ENCODE measurements at places on chromosomes 5 and 9.

- DNase-seq, result no peak
Observed at GRCh38 chr5:110441035-110441434, 285.4 kb downstream of the TMEM232 start.

GRCh38 chr9:137150617-137151457 lies 11.9 kb downstream of the GRIN1 start:
- no peak for DNase-seq

- DNase-seq, result no peak
Observed at GRCh38 chr9:110650261-110650660, 18.3 kb upstream of the MUSK start.

DNA sequence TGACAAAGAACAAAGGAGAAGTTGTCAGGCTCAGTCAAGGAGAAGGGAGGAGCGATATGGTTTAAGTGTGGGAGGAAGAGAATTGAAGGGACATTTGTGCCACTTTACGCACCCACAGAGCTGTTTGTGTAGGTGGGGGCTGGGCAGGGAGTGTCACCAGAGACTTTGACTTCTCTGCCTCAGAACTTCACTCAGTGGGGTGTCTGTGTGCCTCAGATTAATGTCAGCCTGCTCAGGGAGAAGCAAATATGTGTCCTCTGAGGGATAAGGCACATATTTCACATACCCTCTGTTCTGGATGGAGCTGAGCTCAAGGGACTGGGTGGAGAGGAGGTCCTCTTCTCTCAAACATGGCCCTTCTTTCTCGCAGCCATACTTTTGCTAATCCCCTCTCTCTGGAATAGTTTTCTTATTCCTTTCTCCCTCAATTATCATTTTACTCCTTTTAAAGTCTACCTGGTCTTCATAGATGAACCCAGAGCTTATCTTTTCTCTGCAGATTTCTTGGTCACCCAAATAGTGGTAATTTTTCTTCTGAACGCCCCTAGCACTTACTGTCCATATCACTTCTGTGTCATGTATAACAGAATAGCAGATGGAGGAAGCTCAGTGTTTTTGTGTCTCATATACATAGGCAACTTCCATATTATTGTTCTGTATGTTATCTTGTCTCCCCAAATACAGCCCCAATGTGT lies 77.0 kb downstream of the IQGAP2 start:
- no peak for DNase-seq

DNA sequence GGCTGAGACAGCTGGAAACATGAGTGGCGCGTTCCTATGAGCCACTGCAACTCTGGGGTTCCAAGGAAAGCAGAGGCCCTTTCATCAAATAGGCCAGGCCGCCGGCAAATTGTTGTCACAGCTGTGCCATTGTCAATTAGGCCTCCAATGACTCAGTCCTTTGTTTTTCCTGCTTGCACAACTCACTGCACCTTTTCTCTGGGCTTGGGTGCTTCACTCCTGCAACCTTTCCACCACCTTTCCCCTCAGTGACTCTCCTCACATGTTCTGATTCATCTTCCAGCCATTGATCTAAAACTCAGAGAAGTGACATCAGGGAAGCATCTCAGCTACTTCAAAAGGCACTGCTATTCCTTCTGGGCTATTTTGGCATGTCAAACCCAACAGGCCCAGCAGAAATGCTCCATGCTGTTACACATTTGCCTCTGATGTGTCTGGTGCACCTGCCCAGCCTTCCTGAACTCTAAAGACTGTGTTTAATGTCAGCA lies 653.7 kb downstream of the NR2F1-AS1 start:
- no peak for DNase-seq

GRCh38 chr5:116571568-116572349 lies 2.9 kb downstream of the SEMA6A start:
- no peak for DNase-seq

- DNase-seq, result no peak
Observed at GRCh38 chr5:160547872-160548271, 126.2 kb downstream of the PTTG1 start.

DNA sequence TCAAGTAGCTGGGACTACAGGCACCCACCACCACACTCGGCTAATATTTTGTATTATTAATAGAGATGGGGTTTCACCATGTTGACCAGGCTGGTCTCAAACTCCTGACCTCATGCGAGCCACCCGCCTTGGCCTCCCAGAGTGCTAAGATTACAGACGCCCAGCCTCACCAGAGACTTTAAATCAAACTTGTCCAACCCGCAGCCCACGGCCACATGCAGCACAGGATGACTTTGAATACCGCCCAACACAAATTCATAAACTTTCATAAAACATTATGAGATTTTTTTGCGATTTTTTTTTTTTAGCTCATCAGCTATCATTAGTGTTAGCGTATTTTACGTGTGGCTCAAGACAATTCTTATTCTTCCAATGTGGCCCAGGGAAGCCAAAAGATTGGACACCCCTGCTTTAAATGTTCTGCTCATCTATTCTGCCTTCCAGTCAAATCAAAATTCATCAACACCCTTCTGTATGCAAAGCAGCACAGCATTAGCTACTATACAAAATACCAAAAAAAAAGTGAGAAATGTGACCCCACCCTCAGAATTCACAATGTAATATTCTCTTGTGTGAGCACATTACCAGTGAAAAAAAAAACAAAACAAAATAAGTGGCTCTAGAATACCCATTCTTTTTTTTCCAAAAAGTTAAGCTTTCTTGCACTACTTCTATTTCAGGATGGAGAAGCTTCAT lies 42.7 kb upstream of the CDC42SE2 start:
- DNase-seq, result no peak

DNA sequence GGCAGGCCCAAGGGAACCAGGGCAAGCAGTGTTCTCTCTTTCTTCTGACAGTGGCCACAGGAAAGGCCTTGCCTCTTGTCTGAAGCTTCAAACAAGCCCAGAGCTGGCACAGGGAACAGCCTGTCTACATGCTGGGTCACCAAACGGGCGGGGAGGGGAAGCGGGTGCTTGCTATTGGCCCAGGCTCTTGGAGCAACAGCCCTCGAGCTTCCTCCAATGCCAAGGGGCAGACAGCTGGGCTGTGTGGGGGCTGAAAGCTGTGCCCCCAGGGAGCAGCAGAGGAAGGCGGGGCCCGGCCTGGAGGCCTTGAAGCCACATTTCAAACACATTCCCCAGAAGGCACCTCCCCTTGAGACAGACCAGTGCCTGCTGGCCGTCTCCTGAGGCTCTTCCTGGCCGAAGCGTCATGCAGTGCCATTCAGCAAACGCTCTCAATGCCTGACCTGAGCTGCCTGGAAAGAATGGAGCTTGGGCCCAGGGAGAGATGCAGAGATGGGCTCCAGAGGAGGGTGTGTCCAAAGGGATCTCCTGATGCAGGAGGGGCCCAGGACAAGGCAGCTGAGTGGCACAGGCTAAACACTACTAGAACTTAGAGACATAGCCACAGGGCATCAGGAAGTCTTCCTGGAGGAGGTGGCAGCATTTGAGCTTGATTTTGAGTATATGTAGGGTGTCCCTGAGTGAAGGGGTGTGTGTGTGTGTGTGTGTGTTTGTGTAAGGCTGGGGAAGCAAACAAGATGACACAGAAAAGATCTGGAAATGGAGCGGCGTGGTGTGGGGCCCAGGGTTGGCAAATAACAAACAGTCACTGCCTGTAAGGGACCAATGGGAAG lies 2.5 kb downstream of the FIBCD1 start:
- DNase-seq, result no peak

GRCh38 chr9:134071149-134071548 lies 3.3 kb upstream of the BRD3 start:
- no peak for DNase-seq

- no peak for DNase-seq
Observed at GRCh38 chr5:150140830-150141229, 14.8 kb downstream of the PDGFRB start.

GRCh38 chr9:93266521-93267001 lies 82.6 kb downstream of the WNK2 start:
- no peak for DNase-seq

DNA sequence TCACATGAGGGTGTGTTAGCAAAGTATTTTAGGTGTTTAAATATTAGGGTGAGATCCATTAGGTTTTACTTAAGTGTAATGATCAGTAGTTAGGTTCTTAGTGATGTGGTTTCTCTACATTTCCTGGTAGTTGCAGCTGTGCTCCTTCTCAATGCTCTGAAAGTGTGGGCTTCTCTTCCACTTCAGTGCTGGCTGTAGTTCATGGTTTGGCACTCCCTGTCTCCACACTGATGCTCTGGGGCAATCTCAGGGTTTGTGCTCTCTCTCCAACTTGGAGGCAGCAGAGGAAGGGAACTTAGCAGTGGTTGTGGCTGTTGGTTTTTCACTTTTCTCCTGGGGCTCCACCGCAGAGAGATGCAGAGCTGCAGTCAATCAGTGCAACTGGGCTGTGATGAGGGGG lies 507.5 kb downstream of the TMEM232 start:
- DNase-seq, result no peak

DNA sequence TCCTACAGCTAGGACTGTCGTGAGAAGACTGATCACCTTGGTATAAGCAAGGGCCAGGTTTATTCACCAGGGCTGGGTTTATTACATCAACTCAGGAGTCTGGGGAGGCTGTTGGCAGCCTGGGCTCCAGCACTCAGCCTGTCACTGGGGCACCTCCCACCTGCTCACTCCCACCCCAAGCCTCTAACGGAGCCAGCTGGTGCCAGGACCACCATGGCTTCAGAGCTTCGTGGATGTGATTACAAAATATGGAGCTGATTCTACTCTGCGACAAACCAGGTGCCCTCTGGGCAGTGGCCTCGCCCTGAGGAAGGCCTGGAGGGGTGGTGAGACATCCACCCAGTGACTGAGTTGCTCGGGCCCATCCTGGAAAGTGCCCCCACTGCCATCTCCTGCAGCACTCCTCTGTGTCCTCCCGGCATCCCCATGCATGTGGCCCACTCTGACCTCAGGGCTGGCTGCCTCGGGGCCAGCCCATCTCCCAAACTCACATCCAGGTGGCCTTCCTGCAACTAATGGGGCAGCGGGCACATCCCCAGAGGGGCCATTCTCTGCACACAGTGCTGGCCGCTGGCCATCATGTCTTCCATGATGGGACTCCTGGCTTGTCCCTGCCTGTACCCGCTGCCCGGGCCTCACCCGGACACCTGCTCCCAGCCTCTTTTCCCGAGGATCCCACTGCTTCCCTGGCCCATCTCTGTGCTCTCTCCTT lies 49.6 kb downstream of the SECISBP2 start:
- no peak for DNase-seq

DNA sequence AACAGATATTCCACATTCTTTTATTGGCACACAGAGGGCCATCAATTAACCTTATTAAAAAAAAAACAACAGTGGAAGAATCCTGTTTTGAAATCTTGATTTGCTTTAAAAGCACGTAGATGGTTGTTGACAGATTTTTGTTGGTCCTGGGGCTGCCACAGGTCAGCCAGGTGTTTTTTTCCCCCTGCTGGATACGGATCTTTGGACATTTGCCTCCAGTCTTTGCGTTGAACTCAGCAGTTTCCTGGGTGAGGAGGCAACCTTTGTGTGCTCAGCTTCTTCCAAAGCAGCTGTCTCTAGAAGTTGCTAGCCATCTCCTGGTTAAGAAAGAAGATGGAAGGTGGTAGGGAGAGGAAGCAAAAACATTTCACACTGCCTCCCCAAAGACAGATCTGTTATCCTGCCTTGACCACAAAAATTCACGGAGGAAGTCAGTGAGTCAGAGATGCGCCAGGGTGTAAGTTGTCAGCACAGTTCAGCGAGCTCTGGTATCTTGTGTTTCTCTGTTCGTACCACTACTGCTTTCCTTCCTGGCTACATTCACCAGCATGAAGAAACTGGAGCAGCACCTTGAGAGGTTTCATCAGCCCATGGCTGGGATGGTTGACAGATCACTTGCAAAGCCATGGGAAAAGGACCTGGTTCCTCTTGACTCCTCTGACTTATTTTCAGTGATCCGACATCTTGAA lies 207.3 kb downstream of the ARHGAP26 start:
- peak; percentile 19 for DNase-seq

DNA sequence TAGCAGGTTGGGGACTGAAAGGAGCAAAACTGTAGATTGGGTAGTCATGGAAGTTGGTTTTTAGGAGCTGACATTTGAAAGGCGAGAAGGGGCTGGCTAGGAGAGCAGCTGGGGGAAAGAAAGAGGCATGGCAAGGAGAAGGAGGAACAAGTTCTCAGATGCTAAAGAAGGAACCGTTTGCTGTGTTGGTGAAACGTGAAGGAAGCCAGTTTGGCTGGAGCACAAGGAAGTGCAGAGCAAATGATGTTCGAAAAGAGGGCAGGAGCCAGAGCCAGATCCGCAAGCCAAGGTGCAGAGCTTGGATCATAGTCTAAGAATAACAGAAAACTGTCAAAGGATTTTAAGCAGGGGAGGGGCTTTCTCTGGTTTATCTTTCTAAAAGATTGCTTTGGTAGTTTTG lies 276.6 kb downstream of the ASTN2 start:
- no peak for DNase-seq

GRCh38 chr5:127916885-127917573 lies 166.5 kb upstream of the SLC12A2 start:
- DNase-seq, result no peak

GRCh38 chr9:4879115-4879558 lies 86.4 kb downstream of the RCL1 start:
- no peak for DNase-seq

- no peak for DNase-seq
Observed at GRCh38 chr5:59607138-59607765, 286.3 kb downstream of the PDE4D start.

DNA sequence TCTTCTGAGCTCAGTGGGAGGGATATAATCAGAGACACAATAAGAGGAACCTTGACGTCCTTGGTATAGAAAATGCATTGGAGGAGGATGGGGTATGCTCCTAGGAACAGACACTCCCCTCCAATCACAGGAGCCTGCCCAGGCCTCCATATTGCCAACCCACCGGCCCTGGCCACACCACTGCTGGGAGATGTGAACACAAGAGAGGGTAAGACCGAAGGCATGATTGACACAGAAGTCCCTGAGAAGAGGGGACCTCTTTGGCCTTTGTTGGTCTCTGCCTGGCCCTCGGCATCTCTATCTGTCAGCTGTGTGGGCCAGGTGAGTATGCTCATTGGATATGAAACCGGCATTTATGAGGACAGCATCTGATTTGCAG lies 62.0 kb downstream of the CRB2 start:
- no peak for DNase-seq

- DNase-seq, result no peak
Observed at GRCh38 chr9:8860086-8860485, 1060.5 kb upstream of the DMAC1 start.

DNA sequence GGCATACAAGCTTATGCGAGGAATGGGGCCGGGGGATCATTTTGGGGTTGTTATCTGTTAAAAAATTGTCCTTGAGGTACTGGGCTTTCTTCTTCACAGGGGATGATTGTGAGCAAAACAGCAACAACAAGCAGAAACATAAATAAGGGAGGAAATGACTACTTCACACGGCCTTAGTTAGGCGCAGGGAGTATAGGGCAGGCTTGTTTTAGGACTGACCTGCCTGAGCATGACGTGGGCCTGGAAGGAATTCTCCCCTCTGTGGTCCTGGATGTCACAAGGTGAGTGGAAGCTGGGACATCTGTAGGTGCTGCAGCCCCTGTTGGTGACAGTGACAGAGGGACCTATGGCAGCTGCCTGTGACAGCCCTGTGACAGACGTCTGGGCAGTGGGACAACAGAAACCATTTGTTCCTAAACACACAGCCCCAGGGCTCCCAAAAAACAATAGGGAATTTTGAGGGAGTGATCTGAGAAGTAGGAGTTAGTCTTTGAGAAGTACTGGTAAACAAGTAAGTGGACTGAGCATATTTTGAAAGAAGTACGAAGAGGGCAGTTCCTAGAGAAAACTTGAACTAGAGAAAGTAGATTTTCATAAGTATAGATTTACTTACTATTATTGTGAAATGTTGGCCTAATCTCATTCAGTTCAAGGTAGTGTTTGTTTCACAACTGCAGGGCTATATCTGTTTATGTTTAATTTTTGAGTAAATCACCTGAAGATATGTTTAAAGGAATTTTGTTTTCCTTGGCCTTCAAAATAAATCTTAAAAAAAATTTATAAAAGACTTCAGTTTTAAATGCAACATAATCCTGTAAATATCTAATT lies 113.1 kb downstream of the KDM4C start:
- no peak for DNase-seq
